LHCN-M2 (cell line): ENCODE measurements at places on chromosomes 1 and 21. TPM values are rescaled to one million over a fixed set of nuclear protein-coding genes. Genes with fewer than 3 reads are reported as not detected.

Gene SPRR1B
- not detected in 2 replicates for total RNA-seq

DNA sequence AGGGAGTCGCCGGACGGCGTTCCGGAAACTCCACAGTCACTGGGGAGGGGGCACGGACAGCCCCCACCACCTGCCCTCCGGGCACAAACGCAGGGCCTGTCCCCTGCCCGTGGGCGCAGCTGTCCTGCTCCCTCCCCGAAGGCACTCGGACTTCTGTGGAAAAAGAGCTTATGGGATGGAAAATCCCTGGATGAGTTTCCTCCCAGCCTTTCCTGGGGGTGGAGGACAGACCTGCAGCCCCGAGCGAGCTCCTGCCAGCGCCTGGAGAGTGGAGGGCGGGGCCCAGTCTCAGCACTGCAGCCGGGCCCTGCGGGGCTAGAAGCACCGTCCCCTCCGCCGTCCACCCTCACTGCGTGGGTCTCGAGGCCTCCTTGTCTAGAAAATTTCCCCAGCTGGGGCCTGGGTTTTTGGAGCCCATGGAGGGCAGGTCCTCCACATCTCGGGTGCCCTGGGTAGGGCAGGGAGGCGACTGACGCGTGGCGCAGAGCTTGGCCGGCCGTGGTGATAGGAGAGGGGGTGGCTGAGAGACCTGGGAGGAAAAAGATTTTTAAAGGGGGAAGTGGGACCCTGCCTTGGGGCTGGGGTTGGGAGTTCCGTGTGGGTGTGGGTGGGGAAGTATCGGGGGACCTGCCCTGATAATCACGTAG, 6.4 kb upstream of the COL6A1 start:
- no peak for DNase-seq

Gene EDARADD
- not detected in 2 replicates for total RNA-seq

GRCh38 chr1:72526926-72527325, 244.6 kb upstream of the NEGR1 start:
- peak; percentile 33 for DNase-seq

DNA sequence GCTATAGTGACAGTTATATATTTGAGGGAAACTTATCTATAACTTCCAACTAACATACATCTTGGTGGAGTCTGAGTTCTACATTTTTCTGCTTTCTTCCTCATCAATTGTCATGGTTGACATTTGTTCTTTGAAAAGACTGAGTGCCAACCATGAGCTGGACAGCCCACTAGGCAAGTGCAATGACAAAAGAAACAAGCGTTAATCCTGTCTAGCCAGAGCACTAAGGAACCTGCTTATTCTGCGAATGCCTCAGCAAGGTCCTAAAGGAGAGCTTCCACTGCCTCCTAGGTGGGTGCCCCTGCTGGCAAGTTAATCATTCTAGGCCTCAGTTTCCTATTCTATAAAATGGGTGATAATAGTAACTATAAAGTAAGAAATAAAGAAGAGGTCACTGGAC, 44.8 kb downstream of the IRF2BP2 start:
- DNase-seq: no peak

Gene BARHL2
- total RNA-seq: not detected in 2 replicates

DNA sequence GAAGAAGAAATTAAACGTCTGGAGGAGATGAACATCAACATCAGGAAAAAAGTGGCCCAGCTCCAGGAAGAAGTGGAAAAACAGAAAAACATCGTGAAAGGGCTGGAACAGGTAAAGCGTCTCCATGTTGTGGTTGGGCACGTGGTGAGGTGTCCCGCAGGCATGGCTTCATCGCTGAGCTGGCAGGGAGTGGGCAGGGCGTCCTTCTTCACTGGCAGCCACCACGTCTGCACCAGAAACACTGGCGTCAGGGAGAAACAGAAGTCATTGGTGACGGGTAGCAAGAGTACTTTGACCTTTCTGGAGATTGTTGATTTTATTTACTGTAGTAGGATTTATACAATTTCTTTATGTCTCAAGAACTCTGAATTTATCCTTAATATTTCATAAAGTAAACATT, 59.0 kb upstream of the DIP2A start:
- no peak for DNase-seq

GRCh38 chr1:50877641-50878040, 82.4 kb downstream of the FAF1 start:
- DNase-seq: no peak
